ENCODE measurements at places on chromosomes 5 and 9. TPM values are rescaled to one million over a fixed set of nuclear protein-coding genes. Genes with fewer than 3 reads are reported as not detected.

Gene ANKRD33B
- 22.9 TPM for total RNA-seq

Gene SLC6A3
- total RNA-seq, result 0.08 TPM

Gene LCN15
- total RNA-seq, result not detected

Gene DRD1
- total RNA-seq, result not detected
